ENCODE measurements at places on chromosomes 11 and 22.

DNA sequence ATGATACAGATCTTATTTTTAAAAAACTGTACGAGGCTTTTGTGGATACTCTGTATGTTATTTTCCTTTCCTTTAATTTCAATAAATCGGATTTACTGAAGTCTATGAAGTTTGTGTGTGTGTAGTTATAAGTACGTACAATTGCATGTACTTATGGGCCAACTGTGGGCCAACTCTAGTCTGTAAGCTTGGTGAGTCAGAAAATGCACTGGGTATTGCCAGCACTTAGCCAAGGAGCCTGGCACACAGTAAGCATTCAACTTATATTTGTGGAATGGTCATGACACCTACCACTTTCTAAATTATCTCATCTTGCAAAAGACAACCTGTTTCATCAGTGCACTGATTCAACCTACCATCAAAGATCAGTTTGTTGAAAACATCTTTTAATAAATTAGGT lies 32.6 kb downstream of the THAP12 start:
- DNase-seq = no peak

- DNase-seq = no peak
These were observed 32.3 kb upstream of the JAM3 start for GRCh38 chr11:134036492-134037045.

DNA sequence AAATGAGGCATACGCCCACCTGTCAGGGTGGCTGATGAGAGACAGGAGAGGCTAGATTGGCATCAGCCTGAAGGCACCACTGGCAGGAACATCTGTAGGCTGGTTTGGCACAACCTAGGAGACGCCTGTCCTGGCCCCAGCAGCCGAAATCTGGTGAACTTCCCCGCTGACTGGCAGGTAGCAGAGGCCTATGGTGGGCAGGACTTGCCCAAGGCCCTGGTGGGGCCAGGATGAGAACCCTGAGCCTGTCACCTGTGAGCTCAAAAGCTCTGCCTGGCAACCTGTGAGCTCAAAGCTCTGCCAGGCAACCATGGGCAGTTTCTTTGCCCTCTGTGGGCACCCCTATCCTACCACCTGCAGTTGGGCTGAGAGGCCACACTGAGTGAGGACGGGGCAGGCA lies 2.5 kb downstream of the DERL3 start:
- DNase-seq = no peak

- DNase-seq = no peak
These were observed 18.5 kb upstream of the OR4A16 start for GRCh38 chr11:55324500-55324899.

GRCh38 chr11:64276653-64277431 lies 7.6 kb downstream of the BAD start:
- no peak for DNase-seq

GRCh38 chr11:46381819-46382645 lies 563 bp downstream of the MDK start:
- DNase-seq = no peak

- no peak for DNase-seq
These were observed 110.2 kb downstream of the TENM4 start for GRCh38 chr11:79330651-79331050.

GRCh38 chr11:8099291-8099899 lies 18.4 kb downstream of the TUB start:
- peak; percentile 67 for DNase-seq

DNA sequence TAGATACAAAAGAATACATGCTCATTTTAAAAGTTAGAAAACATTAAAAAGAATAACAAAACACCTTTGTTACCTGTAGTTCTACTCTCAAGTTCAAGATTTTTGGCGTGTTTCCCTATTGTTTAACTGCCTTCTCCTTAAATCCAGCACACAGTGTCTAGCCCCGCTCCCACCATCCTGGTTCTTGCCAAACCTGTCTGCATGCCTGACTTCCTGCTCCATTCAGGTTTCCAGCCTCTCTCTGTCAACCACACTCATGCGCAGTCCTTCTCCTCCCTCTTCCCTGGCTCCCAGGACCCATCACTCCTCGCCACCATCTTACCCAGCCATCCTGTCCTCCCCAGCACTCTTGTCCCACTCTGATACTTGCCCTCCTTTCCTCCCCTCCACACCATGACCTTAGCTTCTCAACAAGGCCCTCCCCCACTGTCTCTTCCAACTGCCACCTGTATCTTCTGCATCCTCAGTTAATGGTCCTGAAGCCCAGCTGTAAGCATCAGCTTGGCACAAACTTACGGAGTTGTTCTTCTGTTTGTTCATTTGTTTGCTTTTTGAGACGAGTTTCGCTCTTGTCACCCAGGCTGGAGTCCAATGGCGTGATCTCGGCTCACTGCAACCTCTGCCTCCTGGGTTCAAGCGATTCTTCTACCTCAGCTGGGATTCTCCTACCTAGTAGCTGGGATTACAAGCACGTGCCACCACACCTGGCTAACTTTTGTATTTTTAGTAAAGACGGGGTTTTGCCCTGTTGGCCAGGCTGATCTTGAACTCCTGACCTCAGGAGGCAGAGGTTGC lies 7.5 kb upstream of the MYH9 start:
- DNase-seq = no peak

DNA sequence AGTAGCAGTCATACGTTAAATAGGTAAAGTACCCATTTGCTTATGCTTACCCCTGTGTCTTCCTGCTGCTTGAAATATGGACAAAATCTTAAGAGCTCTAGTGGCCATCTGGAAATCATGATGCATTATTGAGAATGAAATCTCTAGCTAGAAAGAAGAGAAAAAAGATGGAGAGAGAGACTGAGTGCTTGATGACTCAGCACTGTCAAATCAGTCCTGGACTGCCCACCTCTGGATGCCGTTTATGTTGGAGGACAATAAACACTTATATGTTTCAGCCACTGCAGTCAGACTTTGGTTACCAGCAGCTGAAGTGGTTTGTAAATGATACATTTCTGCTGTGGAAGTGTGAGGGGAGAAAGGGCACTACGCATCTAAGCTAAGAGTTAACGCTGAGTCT lies 3.6 kb downstream of the OR8B4 start:
- no peak for DNase-seq

- peak; percentile 63 for DNase-seq
These were observed 26.0 kb upstream of the FADD start for GRCh38 chr11:70176940-70177689.

GRCh38 chr11:34988294-34989255 lies 72.2 kb downstream of the PDHX start:
- DNase-seq = no peak

GRCh38 chr22:46064966-46065666 lies 85.2 kb upstream of the PPARA start:
- DNase-seq = no peak

GRCh38 chr22:23396362-23397007 lies 183.6 kb downstream of the IGLL1 start:
- DNase-seq = no peak

GRCh38 chr11:3129591-3130268 lies 35.4 kb downstream of the OSBPL5 start:
- no peak for DNase-seq

DNA sequence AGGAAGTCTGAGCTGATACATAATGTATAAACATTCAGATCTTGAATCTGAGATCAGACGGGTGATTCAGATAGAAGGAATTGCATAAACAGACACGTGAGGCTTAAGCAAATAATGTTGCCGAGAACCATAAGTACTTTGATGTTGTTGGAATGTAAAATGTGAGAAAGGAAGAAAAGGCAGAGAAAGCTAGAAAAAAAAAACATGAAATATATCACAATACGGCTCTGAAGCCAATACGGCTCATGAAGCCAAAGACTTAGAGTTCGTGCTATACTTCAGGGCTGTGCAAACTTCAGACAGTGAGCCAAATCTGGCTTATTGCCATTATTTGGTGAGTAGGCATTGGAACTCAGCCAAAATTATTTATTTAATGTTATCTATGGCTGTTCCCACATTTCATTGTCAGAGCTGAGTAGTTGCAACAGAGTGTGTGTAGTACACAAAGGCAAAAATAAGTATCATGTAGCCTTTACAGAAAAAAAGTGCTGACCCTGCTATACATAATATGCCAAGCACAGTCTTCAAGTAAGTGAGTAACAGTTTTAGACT lies 673.3 kb downstream of the CNTN5 start:
- DNase-seq = no peak

GRCh38 chr11:20162824-20163782 lies 2.8 kb upstream of the DBX1 start:
- no peak for DNase-seq

GRCh38 chr11:64687643-64688533 lies 35.1 kb downstream of the NRXN2 start:
- no peak for DNase-seq

DNA sequence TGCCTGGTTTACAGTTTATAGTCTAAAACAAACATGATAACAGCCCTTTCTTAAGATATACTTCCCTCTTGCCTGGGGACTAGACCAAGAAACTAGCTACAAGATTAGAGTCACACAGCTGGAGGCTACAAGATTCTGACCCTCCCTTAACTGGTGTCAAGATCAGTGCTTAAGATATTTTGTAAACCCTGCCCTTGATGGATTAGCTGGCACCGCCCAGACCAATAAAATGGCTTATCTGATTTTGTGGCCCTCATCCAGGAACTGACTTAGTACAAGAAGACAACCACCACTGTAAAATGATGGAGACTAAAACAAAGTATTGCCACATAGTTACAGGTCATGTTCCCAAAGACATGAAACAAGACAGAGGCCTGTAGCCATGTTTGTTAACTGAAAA lies 53.4 kb downstream of the FAM181B start:
- DNase-seq = no peak

GRCh38 chr11:129538323-129538722 lies 162.7 kb downstream of the BARX2 start:
- DNase-seq = no peak

GRCh38 chr11:114145166-114145775 lies 85.8 kb downstream of the ZBTB16 start:
- DNase-seq = no peak

- no peak for DNase-seq
These were observed 10.6 kb downstream of the CTSF start for GRCh38 chr11:66557733-66558326.

DNA sequence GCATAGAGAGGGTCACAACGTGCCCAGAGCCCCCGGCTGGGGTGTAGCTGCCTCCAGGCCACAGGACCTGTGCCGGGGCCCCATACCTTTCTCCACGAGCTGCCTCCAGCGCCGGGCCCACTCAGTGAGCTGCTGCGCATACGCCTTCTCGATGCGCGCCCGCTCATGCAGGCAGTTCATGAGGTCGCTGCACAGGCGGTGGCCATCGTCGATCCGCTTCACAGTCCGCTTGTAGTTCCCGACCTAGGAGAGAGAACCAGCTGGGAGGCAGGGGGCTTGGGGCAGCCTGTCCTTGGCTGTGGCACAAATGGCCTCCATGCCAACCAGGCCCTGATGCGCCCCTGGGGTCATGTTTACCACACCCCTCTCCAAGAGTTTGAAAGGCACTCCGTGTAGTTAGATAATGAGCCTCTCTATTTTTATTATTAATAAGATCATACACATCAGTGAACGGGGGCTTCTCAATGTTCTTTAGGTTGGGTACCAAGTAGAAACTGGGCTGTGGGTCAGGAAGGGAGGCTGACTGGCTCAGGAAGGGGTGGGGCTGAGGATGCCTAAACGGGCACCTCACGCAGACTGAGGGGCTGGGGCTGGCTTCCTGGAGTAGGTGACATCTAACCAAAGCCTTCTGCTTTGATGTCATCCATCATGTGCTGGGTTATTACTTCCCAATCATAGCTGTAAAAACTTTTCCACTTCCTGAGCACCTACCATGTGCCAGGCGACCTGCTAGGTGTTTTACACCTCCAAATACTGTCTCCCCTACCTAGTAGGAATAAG lies 36.5 kb upstream of the ARFGAP3 start:
- no peak for DNase-seq

- DNase-seq = no peak
These were observed 600.1 kb upstream of the CHORDC1 start for GRCh38 chr11:90822996-90823395.

GRCh38 chr11:70705930-70706329 lies 307.6 kb downstream of the CTTN start:
- no peak for DNase-seq

DNA sequence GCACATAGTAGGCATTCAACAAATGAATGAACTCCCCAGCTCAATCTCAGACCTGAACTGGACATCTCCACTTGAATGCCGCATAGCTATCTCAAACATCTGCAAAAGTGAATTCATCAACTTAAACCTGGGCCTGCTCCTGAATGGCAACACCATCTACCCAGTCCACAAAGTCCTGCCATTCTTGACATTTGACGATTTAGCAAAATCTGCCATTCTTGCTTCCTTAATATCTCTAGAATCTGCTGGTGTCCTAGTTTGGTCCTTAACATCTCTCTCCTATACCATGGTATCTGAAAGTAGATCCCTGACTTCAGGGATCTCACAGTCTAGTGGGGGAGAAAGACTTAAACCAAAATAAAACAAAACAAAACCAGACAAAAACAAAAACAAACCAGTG lies 12.4 kb upstream of the HPX start:
- DNase-seq = no peak

GRCh38 chr22:42414565-42415303 lies 17.5 kb downstream of the NFAM1 start:
- DNase-seq = no peak

- DNase-seq = no peak
These were observed 4.8 kb downstream of the GVQW3 start for GRCh38 chr11:76385903-76386302.

GRCh38 chr11:118615976-118616371 lies 8.6 kb downstream of the PHLDB1 start:
- DNase-seq = no peak

GRCh38 chr11:129894278-129895125 lies 876 bp downstream of the NFRKB start:
- no peak for DNase-seq

DNA sequence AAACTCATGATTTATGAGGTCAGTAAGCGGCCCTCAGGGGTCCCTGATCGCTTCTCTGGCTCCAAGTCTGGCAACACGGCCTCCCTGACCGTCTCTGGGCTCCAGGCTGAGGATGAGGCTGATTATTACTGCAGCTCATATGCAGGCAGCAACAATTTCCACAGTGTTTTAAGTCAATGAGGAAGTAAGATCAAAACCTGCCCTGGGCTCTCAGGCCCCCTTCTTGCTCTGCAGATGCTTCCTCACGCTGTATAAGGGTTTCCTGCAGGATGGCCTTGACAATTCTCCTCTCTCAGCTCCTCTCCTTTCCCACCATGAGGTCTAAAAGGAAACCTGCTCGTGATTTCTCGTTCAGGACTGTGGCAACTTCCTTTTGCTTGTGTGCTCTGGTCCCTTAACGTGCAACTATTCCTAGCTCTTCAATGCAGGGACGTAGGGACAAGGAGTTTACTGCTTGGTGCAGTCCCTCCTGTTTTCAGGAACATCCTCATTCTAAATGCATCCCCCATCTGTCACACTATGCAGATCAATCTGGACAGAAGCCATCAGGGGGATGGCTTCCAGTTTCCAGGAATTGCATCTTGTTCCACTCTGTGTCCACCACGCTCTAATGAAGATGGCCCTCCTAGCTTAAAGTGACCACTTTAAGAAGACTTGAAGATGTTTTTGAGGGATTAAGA lies 64.3 kb upstream of the IGLL5 start:
- DNase-seq = no peak

DNA sequence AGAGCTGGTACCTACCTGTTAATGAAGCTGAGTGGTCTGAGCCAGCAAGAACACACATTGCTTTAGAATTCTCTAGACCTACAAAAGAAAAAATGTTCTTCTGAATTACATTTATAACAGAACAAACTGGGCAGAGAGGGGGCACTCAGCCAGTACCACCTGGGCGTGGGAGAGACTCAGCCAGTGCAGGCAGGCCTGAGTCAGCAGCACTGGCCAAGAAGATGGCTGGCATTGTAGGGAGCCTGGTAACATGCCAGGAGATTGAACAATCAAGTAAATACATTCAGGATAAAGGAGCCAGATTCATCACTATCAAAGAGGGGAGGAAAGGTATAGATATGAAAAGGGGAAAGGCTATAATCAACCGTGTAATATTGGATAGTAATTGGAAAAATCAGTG lies 19.9 kb downstream of the SERGEF start:
- no peak for DNase-seq

Data from stimulated activated CD4-positive, alpha-beta T cell treated with anti-CD3 and anti-CD28 coated beads, Interleukin-1b, Interleukin-23, amount 100 ng/mL, for 48 hours (primary cell).